ENCODE measurements at places on chromosomes 6 and 20.

- no peak for DNase-seq
These were observed 45.9 kb downstream of the EPHA7 start for GRCh38 chr6:93373445-93373844.

DNA sequence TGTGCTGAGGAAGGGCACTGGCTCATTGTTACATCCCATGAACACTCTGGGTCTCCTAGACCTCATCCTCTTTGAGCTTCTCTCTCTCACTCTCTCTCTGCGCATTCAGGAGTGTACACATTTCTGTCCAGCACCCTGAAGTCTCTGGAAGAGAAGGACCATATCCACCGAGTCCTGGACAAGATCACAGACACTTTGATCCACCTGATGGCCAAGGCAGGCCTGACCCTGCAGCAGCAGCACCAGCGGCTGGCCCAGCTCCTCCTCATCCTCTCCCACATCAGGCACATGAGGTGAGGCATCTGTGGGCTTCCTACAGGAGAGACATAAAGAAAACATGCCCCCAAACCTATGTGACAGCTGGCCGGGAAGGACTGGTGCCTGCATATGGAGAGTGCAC is 286.8 kb downstream of the ESR1 start:
- DNase-seq, result no peak

DNA sequence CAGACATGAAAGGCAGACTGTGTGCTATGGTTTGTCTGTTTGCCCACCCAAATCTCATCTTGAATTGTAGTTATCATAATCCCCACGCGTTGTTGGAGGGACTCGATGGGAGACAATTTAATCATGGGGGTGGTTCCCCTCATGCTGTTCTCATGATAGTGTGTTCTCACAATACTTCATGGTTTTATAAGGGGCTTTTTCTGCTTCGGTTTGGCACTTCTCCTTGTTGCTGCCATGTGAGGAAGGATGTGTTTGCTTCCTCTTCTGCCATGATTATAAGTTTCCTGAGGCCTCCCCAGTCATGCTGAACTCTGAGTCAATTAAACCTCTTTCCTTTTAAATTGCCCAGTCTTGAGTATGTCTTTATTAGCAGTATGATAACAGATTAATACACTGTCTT is 47.2 kb upstream of the MICB start:
- DNase-seq, result no peak

DNA sequence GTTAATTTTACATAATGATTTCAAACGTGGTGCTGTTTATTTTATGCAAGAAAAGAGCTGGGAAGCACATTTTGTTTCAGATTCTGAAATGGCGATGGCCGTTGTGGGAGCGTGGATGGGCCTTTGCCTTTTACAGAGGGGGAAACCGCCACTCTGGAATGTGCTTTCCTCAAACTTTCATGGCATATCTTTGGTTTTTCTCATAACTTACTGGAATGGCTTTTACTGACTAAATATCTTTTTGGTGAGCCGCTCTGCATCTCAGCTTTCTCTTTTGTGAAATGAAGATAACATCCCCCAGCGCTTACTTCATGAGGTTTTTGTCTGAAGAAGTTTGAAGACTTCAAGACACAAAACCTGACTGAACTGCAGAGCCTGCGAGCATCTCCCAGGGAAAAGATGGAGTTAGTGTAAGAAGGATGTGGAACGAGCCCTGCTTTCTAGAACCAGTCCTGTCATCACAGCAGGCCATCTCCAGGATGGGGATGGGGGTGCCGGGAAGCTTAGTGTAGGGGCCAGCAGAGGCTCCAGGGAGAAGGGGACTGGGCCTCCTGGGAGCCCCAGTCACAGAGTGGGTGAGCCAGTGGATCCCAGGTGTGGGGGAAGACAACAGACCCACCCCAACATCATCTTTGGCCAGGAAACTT is 61.8 kb upstream of the TIAM2 start:
- DNase-seq, result no peak

DNA sequence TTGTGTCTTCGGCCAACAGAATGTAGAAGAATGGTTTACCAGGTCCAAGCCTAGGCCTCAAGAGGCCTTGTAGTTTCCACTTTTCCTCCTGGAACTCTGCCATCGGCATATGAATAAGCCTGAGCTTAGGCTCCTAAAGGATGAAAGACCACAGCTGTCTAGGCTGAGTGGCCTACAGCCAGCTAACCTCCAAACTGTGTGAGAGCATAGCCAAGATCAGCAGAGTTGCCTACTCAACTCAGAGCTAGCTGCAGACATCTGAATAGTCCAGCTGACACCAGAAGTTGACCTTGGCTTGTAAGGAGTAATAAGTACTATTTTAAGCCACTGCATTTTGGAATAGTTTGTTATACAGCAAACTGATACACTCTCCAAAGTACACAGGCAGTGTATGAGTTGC is 52.6 kb upstream of the SMIM29 start:
- no peak for DNase-seq

DNA sequence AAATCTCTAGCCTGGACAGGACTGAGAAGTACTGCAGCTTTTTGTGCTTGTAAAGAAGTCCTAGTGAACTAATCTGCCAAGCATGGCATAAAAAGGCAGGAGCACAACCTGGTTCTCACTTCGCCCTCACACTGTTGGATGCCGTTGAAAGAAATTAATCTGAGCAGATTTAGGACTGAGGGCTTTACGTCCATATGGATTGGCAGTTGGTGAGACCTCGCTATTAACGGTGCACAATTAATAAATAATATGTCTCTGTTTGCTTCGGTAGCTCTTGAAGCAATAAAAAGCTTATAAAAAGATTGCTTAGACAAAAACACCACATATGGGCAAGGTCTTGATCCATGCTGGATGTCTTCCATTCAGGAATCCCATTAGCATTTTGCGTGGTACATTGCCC is 185.6 kb upstream of the EPHA7 start:
- no peak for DNase-seq

DNA sequence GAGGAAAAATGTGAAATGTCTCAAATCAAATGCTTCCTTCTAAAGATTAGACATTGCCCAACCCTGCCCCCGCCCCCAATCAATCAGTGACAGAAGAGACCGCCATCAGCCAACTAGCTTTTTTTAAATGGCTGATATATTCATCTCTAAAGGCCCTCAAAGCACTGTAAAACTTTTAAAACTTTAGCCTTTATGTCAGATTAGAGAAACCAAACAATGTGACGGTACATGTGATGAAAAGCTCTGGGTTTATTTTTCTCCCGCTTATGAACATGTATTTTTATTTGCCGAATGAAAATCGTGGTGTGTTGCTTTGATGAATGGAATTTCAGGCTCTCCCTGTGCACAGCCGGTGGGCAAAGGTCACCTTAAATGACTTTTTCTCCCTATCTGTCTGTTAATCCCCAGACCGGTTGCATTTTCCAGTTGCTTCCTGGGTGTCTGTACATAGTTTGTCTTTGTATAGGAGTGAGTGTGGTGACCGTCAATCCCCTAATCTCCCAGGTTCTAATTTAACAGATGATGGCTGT is 38.5 kb downstream of the TBC1D7 start:
- DNase-seq, result no peak

DNA sequence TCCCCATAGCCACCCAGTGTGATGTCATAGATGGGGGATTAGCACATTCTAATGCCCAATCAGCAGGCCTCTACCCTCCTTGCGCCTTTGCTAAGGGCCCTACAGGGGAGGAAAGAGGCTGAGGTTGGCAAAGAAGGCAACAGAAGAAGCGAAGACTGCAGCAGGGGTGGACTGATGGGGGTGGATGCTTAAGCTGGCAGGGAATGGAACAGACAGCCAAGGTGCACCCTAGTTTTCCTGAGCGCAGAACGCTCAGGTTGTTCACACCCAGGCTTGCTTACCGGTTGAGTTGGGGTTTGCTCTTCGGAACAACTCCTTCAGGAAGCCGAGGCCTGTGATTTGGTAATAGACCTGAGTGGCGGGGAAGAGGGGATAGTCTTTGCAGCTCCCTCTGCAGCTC is 12.7 kb downstream of the MRPS18A start:
- no peak for DNase-seq

DNA sequence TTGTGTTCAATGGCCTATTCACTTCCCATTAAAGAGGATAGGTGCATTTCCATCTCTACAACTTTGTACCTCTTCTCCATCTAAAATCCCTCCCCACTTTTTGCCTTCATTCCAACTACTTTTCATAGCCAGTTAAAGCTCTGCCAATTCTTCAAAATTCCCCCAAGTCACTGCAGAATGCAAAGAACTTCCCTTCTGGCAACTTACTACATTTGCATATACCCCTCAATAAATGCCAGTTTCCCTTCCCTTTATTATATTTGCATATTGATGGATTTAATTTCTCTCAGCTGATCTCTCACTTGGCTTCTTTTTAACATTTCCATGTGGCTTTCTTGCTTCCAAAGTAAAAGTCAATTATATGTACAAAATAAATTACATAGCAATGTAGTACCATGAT is 393.4 kb downstream of the HACE1 start:
- DNase-seq, result no peak

GRCh38 chr6:18412068-18412467 is 24.9 kb downstream of the RNF144B start:
- no peak for DNase-seq

- no peak for DNase-seq
These were observed 164.9 kb downstream of the ARHGAP18 start for GRCh38 chr6:129544892-129545612.

- no peak for DNase-seq
These were observed at the start of gene ARMC12 for GRCh38 chr6:35736982-35737412. Gene ARMC12, plus strand, starts transcription at chr6:35737032. Its CDS starts 77 bp downstream, at chr6:35737109.

DNA sequence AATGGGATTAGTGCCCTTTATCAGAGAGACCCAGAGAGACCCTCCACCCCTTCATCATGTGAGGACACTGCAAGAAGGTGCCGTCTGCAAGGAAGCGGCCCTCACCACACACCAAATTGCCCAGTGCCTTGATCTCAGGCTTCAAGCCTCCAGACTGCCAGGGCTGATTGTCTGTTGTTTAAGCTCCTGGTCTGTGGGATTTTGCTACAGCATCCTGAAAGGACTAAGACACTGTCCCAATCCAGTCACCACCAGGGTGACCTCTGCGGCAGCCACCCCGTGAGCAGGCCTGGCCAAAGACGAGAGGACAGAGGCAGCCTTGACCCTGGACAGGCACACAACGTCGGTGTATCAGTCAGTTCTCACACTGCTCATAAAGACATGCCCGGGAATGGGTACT is 13.5 kb upstream of the FRMD1 start:
- no peak for DNase-seq

DNA sequence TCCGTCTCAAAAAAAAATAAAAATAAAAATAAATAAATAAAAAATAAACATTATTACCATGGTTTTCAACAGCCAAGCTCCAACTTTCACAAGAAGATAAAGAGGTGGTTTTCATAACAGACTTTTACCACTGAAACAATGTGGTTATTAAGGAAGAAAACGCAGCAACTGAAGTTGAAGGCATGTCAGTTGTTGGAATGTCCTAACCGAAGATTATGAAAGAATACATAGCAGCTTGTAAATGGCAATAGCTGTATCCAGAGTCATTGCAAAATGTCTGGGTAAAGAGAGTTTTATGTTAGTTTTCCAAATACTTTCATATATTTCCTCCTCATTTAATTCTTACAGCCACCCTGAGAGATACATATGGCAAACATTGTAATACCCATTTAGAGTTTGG is 161.6 kb upstream of the MARCKS start:
- no peak for DNase-seq

- DNase-seq, result no peak
These were observed 4.6 kb downstream of the SLC22A16 start for GRCh38 chr6:110471726-110472365.

DNA sequence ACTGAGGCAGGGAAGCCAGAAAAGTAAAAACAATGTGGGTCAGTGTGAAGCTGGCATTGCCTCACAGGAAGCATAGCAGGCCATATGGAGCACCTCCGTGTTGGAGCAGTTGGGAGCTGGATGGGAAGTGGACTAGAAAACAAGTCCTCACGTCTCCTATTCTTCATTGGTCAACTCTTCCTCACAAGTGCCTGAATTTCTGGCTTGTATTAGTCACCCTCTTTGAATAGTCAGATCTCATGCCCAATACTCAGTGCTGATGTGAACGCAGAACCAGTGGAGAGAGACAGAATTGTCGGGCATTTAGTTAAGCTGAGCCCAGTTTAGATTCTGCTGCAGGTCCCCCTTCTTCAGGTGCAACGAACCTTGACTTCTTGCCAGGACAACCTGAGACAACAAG is 22.3 kb upstream of the RSPO3 start:
- no peak for DNase-seq

- DNase-seq, result peak; percentile 25
These were observed 81.4 kb downstream of the JARID2 start for GRCh38 chr6:15327271-15327670.

- DNase-seq, result no peak
These were observed 1.4 kb upstream of the SLCO4A1 start for GRCh38 chr20:62640870-62641269.

- no peak for DNase-seq
These were observed 141.6 kb upstream of the RREB1 start for GRCh38 chr6:6966127-6966526.

- no peak for DNase-seq
These were observed 75.7 kb upstream of the QKI start for GRCh38 chr6:163338671-163339405.

- DNase-seq, result no peak
These were observed 57.0 kb downstream of the MAP1LC3A start for GRCh38 chr20:34615477-34615876.

DNA sequence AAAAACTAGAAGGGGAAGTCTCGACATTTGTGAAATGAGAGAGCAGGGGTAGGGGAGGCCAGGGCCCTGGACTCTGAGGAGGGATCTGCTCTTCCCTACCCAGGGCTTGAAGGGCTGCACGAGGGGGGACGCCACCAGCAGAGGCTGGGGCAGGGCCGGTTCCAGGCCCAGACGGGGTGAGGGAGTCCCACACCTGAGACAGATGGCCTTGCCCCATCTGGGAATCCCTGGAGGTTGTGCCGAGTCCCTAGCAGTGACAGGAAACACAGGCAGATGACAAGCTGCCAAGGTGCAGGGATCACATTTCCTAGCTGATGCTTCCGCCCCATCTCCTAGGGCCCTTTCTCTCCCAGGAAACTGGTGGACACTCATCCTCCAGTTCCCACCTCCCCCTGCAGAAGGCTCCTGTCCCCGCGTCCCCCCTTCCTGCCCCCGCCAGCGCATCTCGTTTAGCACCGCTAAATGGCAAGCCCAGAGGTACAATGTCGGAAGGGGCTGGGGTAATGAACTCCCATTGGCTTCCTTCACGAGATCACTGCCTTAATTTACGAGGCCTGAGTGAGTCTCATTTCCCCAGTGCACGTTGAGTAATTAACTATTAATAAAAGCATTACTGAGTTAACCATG is 35.2 kb upstream of the CDH22 start:
- DNase-seq, result no peak

- DNase-seq, result no peak
These were observed 25.6 kb upstream of the SMOC2 start for GRCh38 chr6:168415098-168415992.

DNA sequence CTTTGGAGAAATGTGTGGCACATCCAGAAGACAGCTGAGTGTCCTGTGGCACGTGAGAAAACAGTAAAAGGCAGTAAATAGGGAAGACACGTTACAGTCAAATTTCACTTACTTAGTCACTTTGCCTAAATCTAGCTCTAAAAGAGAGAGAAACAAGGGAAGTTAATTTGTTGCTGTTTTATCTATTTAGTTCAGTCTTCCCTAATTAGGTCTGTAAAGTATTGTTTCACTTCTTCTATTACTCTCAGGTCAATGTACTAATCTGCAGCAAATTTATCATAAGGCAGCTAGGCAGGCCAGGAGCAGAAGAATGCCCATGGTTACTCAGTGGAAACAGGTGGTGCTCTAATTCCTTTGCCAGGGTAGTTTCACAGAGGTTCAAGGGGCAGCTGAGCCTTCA is 124.3 kb upstream of the CNR1 start:
- DNase-seq, result no peak
